Tibial nerve (tissue), 4 donors: ENCODE measurements at places on chromosomes 6 and 20. TPM values are rescaled to one million over a fixed set of nuclear protein-coding genes. Genes with fewer than 3 reads are reported as not detected.
A peak's percentile ranks its signal among the peaks of the same experiment; 100 is the strongest.

Gene HEY2
- total RNA-seq, result 5.2 TPM

GRCh38 chr6:109687271-109687761 lies 3.7 kb downstream of the AK9 start:
- no peak overlapping the region for H3K4me3 ChIP-seq
- H3K36me3 ChIP-seq, result no peaks in the 10 kb centered on the region
- no peak for DNase-seq
- peaks cover 9% of the 10 kb centered on the region for H3K4me1 ChIP-seq

- no peaks in the 10 kb centered on the region for H3K27me3 ChIP-seq
- H3K36me3 ChIP-seq, result no peaks in the 10 kb centered on the region
- H3K27ac ChIP-seq, result no peak overlapping the region
- no peaks in the 10 kb centered on the region for H3K4me1 ChIP-seq
- no peak for DNase-seq
Observed at GRCh38 chr6:121619013-121619412, 183.6 kb downstream of the GJA1 start.

- H3K4me3 ChIP-seq, result peak overlapping the region; percentile 96
- no peak for DNase-seq
- no peaks in the 10 kb centered on the region for H3K36me3 ChIP-seq
Observed at GRCh38 chr6:35919085-35919826, 1.6 kb downstream of the SRPK1 start.

Gene GNRH2
- not detected for total RNA-seq

Gene OR2B6
- not detected for total RNA-seq

GRCh38 chr6:52858416-52858815 lies 17.8 kb upstream of the GSTA5 start:
- H3K36me3 ChIP-seq, result no peaks in the 10 kb centered on the region
- no peak overlapping the region for H3K27ac ChIP-seq
- no peaks in the 10 kb centered on the region for H3K4me1 ChIP-seq
- no peak overlapping the region for H3K4me3 ChIP-seq
- H3K27me3 ChIP-seq, result no peaks in the 10 kb centered on the region

DNA sequence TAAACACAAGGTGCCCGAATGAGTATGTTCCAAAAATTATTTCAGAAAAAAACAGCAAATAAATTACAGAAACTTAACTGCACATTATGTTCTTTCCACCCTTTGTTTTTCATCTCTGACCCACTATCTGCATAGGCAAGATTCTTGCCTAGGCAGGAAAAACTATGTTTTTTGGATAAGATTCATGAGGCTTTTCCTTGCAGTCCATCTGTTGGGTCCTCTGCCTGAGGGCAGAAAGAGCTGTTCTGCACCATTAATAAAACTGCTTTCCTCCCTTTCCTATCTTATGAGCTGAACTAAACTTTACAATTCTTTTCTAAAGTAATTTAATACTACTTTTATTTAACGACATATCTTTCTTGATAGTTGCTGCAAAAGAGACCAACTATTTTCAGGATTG lies 21.1 kb downstream of the ENPP1 start:
- DNase-seq, result no peak
- no peaks in the 10 kb centered on the region for H3K27me3 ChIP-seq
- no peaks in the 10 kb centered on the region for H3K4me1 ChIP-seq
- H3K27ac ChIP-seq, result peak overlapping the region; percentile 53

GRCh38 chr20:42788707-42789106 lies 401.0 kb downstream of the PTPRT start:
- no peaks in the 10 kb centered on the region for H3K27me3 ChIP-seq
- no peaks in the 10 kb centered on the region for H3K36me3 ChIP-seq
- no peaks in the 10 kb centered on the region for H3K4me1 ChIP-seq
- no peak for DNase-seq

DNA sequence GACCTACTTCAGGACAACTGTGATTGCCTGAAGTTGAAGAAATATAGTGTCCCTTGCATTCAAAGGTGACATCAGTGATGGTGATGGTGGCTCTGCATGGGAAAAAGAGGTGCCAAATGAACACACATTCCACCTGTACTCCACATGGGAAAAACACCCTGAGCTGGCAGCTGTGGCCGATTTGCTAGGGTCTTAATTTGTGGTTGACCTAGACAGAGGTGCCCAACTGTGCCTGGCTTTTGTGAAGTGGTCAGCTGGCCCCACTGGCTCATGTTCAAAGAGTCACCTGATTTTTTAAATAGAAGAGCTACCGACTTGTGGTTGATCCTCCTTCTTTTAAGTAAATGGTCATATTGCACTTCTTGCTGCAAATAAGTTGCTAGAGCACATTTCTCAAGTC lies 7.6 kb upstream of the GCNT2 start:
- H3K27me3 ChIP-seq, result no peaks in the 10 kb centered on the region
- H3K27ac ChIP-seq, result no peak overlapping the region
- H3K4me3 ChIP-seq, result no peak overlapping the region
- no peaks in the 10 kb centered on the region for H3K36me3 ChIP-seq
- DNase-seq, result no peak
- H3K4me1 ChIP-seq, result no peaks in the 10 kb centered on the region
